Testis (tissue), 5 donors: ENCODE measurements at places on chromosomes 6 and 20. TPM values are rescaled to one million over a fixed set of nuclear protein-coding genes. Genes with fewer than 3 reads are reported as not detected.

The REM1 gene
- total RNA-seq: 1.9 TPM

The PERP gene
- 7.0 TPM for total RNA-seq

The LCA5 gene
- 15.4 TPM for total RNA-seq

The NTSR1 gene
- total RNA-seq: 0.81 TPM

The PDE10A gene
- 15.5 TPM for total RNA-seq

The GID8 gene
- total RNA-seq: 42.6 TPM

DNA sequence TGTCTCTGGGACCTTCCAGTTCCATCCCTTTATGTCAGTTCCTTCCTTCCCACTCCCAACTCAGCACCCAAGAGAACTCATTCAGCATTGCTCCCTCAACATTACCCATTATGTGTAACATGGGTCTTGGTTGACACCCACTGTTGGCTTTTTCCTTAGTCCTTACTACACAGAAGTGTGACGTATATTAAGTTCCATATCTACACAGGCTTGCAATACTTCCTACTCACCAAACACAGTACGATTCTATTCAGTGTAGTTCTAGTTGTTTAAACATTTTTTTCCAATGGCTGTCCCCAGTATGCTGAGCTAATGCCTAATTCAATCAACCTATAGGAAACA, 37.7 kb downstream of the ARHGAP18 start:
- DNase-seq: no peak
- H3K27me3 ChIP-seq: no peaks in the 10 kb centered on the region
- no peaks in the 10 kb centered on the region for H3K36me3 ChIP-seq
- peaks cover 14% of the 10 kb centered on the region for H3K4me1 ChIP-seq
- no peak overlapping the region for H3K4me3 ChIP-seq

- H3K27ac ChIP-seq: no peak overlapping the region
- DNase-seq: peak; percentile 28
- no peak overlapping the region for H3K4me3 ChIP-seq
- H3K4me1 ChIP-seq: peaks cover 10% of the 10 kb centered on the region
- H3K36me3 ChIP-seq: no peaks in the 10 kb centered on the region
- no peaks in the 10 kb centered on the region for H3K27me3 ChIP-seq
Observed at GRCh38 chr20:59948828-59949720, 8.9 kb downstream of the FAM217B start.
